ENCODE measurements at places on chromosomes 1 and 21. TPM values are rescaled to one million over a fixed set of nuclear protein-coding genes. Genes with fewer than 3 reads are reported as not detected.

DNA sequence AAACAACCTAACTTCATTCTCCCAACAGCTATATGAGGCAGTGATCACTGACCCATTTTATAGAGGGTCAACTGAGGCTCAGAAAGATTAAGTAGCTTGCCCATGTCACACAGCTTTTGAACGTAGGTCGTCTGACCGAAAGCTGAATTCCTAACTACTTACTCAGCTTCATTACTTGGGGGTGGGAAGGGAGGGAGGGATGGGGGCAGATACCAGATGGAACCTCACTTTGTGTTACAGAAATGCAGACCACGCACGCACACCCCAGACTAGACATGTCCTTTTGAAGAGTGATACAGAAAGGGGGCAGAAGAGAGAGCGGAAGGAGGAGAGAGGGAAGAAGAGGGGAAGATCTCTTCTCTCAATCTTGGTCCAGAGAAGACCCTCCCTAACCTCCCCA lies 2.3 kb downstream of the ADGRB2 start:
- DNase-seq: no peak

KIF26B gene
- polyA plus RNA-seq: 0.48 TPM

DNA sequence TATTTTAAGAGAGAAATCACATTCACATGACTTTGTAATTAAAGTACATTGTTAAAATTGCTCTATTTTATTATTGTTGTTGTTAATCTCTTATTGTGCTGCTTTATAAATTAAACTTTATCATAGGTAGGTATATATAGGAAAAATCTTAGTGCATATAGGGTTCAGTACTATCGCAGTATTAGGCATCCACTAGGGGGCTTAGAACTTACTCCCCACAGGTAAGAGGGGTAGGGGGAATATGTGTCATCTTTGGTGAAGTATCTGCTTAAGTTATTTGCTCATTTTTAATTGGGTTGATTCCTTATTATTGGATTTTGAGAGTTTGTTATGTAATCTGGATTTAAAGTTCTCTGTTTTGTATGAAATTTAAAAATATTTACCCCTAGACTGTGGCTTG lies 385.2 kb downstream of the DUSP10 start:
- DNase-seq: no peak

- DNase-seq: no peak
Measured at GRCh38 chr21:21921410-21922232, 923.4 kb downstream of the NCAM2 start.

DNA sequence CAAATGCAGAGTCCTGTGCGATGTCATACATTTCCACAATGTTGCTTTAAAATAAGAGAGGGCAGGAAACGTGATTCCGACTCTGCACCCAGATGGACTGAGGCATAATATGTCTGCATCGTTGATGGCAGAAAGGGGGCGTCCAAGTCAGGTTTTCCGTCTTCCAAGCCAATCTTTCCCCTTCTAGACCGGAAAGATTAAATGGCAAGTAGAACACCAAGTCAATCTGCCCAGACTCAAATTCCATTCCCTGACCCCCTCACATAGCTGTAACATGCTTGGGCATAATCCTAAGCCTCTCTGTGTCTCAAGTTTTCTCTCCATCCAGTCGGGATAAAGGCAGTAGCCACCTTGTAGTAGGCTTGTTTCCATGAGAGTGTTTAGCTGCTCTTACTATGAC lies 14.4 kb downstream of the PCP4 start:
- DNase-seq: no peak

DNA sequence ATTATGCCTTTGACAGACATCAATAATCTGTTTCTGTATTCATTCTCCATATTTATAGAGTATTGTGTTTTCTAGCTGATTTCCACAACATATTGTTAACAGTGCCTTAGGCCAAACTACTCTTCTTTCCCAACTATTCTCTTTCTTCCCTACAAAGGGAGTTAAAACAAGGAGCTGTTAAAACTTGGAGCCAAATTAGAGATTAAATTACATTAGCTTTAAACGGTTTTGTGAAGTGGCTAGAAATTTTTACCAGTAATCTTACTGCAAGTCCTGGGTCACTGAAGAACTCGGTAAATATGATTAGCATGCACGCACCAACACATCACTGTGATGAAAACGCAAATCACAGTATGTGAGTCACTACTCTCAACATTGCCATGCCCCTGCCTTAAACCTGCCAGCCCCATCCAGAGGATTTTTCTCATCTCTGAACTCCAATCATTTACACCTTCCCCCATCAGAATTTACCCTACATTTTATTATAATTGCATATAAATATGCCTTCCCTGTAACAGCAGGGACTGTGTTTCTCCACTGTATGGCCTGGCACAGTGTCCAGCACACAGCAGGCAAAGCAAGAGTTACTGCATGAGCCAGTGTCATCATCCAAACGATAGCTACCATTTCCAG lies 1.5 kb upstream of the PRDX6 start:
- DNase-seq: no peak

GREM2 gene
- polyA plus RNA-seq: 0.97 TPM

OR2T29 gene
- polyA plus RNA-seq: not detected

DNA sequence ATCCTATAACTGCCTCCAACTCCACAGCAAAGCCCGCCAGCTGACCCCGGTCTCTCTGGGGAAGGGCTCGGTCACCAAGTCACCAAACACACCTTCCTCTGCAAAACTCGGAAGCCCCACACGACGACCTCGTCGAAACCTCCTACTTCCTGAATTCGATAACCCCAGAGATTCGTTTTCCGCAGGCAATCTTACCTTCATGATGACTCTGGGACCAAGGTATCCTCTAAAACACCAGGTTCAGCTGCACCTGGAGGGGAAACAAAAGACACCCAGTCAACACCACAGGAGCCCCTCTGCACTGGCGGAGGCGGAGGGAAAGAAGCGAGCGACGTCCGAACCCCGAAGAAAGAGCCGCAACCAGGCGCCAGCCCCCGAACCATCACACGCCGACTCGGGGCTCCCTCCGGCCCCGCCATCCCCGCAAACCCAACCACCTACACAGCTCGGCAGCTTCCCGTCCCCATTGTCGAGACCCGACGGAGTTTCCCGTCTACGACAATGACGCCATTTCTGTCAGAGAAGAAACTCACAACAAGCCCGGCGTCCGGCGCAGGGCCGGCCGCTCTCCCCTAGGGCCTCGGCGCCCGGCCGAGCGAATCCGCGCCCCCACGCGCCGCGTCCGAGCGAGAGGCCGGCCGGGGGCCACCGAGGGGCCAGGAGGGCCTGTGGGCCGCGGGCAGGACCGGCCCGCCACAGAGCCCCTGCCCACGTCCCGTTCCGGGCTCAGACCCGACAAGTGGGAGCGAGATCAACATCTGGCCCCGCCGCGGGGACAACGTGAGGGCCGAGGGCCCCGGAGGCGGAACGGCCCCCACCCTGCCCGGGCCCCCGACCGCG lies 1.0 kb downstream of the ARID4B start:
- peak; percentile 27 for DNase-seq

LCA5L gene
- polyA plus RNA-seq: 3.5 TPM

DNA sequence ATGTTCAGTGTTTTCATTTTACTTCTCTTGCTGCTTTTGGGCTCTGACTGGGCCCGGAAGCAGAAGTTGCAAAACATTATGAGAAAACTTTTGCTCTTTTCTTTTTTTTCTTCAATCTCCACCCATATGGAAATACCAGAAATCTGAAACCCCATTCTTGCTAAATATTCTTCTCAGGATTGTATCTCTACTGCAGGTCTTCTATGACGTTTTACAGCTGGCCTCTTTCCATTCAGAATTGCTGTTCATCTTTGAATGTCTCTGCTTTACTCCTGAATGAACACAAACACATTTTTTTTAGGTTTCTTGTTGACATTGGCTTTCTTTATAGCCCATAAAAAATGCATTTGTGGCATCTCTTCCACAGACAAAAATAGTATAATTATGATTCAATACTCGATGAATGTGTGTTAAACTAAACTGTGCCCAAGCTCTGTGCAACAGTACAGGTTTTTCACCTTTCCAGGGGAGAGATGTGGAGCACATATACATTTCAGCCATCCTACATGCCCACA lies 18.8 kb downstream of the PTPRC start:
- no peak for DNase-seq

GRCh38 chr1:151311589-151312331 lies 15.5 kb downstream of the PI4KB start:
- DNase-seq: peak; percentile 98

- DNase-seq: peak; percentile 87
Measured at GRCh38 chr1:227357171-227357926, 39.1 kb upstream of the CDC42BPA start.

DNA sequence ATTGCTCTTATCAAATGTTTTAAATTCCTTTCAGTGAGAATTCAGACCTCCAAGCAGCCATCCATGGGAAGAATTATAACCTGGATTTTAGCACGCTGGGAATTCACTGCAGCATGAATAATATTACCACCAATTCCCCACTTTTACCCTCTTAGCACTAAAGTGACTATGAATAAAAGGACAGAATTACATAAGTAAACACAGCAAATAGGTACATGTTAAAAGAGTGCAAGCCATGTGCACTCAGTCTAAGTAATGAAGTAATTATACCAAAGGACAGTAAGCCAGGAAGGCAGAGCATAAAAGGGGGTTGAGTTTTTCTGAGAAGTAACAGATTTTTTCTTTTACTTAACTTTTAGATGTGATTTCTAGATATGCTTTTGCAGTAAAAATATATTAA lies 176.3 kb downstream of the DENND1B start:
- DNase-seq: no peak

DNA sequence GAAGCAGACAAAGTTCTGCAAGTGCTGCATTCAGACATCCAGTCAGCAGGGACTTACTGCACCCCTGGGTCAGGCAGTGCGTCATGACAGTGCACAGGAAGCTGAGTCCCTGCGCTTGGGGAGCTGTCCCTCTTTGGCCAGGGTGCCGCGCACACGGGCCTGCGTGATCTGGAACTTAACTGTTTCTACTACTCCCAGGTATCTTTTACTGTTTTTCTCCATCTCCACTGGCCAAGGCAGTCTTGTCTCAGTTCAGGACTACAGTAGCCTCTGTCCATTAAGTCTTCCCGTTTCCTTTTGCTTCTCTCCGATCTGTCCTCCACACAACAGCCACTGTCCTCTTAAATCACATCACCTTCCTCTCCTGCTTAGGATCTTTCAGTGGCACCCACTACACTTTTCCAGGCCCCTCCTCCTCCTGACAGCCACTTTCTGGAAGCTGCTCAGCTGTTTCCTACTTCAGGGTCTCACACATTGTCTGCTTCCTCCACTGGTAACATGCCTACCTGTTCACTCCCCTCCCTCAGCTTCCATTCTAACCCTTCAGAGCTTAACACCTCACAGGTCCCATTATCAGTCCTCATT lies 15.9 kb downstream of the ERRFI1 start:
- no peak for DNase-seq

- no peak for DNase-seq
Measured at GRCh38 chr1:245503548-245503947, 348.8 kb downstream of the KIF26B start.

DNA sequence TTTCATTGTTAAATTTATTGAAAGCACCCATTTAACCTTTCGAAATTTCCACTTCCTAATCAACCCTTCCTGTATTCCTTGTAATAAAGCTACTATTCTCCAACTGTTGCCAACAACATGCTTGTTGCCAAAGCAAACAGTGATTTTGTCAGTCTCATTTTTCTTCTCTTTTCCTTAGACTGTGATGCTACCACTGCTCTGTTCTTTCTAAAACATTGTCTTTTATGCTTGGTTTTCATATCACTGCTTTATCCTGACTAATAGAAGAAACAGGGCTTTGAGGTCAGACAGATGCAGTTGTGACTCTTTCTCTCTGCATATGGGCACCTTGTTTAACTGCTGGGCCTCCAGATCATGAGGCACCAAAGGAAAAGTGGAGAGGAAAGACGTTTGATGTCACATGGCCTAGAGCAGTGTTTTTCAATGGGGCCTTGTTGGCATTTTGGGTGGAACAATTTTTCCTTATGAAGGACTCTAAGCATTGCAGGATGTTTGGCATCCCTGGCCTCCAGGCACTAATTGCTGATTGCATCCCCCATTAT lies 56.1 kb downstream of the HMCN1 start:
- no peak for DNase-seq

DNA sequence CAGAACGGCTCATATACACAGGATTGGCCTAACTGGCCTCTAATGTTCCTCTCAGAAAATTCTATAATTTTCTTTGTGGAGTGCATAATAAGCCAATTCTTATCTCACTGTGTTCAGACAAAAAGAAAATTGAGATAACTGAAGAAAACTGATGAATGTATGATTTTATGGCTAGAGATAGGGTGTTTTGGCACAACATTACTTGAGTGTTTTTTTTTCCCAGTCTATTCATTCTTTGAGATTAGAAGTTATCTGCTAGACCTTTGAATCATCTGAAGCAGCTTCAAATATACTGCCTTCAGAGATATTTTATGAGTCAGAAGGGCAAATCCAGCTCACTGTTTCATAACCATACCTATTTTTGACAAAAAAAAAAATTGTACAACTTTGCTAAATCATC lies 85.6 kb downstream of the VAV3 start:
- DNase-seq: no peak

FCAMR gene
- not detected for polyA plus RNA-seq

LENEP gene
- not detected for polyA plus RNA-seq

Data from adrenal gland (tissue), 19 donors.